ENCODE measurements at places on chromosomes 16 and 17. TPM values are rescaled to one million over a fixed set of nuclear protein-coding genes. Genes with fewer than 3 reads are reported as not detected.

Gene SMIM22
- total RNA-seq, result not detected

Gene FBXW10B
- 1.2 TPM for total RNA-seq

- DNase-seq, result no peak
Measured at GRCh38 chr17:17663160-17664063, 17.8 kb upstream of the RAI1 start.

GRCh38 chr16:28105954-28106353, 42.4 kb upstream of the GSG1L start:
- no peak for DNase-seq

GRCh38 chr17:42530952-42531454, 5.0 kb upstream of the NAGLU start:
- DNase-seq, result no peak
